Effector memory CD8-positive, alpha-beta T cell (primary cell): ENCODE measurements at places on chromosomes 6 and 20.

DNA sequence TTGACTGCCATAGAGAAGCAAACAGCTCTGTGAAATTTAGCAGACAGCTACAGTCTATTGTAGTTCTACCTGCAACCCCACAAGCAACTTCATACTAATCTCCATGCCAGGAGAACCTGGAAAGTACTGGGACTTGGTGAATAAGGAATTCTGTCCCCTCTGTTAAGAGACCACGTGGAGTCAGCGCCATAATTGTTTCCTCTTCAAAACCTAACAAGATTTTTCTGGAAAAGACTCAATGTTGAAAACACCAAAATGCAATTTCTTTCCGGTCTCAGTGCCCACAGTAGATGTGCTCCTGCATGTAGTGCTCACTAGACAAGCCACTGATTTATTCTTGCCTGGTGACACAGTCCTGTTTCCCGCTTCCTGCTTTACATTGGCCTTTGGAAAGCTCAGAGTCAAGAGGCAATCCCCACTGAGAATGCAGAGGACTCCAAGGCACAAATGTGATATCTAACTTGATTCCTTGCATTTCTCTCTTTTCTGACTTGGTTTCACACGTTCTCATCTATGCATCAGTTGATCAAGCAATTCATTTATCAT is 268.3 kb downstream of the HIVEP2 start:
- DNase-seq, result no peak

DNA sequence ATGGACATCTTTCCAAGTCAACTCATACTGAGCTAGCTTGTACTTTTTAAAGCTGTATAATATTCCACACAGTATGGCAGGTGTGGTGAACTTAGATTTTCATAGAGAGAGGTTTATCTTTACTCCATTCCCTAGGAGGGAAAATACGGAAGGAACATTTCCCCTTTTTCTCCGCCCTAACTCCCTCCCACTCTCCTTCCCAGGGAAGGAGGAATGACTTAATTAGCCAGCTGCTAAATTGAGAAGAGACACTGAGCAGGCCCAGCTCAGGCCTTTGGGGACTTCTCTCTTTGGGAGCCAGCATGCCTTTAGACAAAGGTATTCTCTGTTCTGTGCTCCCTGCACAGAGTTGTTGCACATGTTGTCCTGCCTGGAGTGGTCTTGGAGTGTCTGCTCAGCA is 46.1 kb downstream of the MBOAT1 start:
- no peak for DNase-seq

- no peak for DNase-seq
Observed at GRCh38 chr6:157253017-157253416, 70.3 kb downstream of the TMEM242 start.

DNA sequence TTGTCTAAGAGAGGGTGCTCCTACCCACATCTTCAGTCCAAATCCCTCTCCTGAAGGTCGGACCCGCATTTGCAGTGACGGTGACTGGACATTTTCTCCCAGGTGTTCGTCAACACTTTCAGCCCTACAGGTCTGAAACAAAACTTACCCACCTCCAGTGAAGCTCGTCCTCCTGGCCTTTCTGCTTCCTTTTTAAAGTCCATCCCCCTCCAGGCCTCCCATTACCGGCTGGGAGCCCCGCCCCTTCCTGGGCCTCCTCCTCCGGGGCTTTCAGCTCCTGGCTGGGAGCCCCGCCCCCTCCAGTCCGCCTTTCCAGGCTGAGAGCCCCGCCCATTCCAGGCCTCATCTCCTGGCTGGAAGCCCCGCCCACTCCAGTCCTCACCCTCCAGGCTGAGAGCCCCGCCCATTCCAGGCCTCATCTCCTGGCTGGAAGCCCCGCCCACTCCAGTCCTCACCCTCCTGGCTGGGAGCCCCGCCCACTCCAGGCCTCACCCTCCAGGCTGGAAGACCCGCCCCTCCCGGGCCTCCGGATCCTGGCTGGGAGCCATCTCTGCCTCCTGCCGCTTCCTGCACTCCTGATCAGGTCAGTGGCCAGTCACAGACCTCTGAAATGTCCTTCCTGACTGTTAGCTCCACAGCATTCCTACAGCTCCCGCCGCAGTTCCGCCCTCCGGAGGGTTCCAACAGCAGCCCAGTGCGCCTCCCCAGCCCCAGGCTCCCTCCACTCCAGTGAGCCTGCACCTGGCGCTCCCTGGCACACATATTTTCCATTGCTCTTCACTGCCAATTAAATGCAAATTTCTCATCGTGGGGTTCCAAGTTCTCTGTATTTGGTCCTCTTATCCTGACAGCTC is 98.5 kb downstream of the LY86 start:
- DNase-seq, result no peak

GRCh38 chr6:55774286-55775028 is 100.9 kb downstream of the BMP5 start:
- no peak for DNase-seq

GRCh38 chr6:15244620-15245360 is 1.1 kb upstream of the JARID2 start:
- peak; percentile 58 for DNase-seq

DNA sequence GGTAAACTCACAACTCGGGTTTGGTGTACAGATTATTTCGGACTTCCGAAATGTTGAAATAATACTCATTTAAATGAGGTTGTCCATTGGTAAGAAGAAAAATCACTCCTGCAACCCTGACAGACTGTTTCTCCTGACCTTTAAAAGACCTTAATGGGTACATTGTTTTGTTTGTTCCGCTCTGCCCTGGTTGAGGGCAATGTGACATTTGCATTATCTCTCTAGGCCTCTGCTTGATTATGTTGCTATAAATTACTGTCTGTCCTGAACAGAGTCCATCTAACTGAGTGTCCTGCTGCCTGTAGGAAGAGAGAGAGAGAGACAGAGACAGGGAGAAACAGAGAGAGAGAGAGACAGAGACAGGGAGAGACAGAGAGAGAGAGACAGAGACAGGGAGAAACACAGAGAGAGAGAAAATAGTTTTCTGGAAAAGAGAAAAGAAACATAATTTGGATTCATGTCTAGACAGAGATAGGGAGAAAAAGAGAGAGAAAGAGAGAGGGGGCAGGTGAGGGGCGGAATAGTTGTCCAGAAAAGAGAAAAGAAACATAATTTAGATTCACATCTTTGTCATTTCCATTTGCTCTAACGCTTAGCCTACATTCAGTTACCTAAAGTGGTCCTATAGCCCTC is 83.2 kb downstream of the SHLD1 start:
- DNase-seq, result no peak

DNA sequence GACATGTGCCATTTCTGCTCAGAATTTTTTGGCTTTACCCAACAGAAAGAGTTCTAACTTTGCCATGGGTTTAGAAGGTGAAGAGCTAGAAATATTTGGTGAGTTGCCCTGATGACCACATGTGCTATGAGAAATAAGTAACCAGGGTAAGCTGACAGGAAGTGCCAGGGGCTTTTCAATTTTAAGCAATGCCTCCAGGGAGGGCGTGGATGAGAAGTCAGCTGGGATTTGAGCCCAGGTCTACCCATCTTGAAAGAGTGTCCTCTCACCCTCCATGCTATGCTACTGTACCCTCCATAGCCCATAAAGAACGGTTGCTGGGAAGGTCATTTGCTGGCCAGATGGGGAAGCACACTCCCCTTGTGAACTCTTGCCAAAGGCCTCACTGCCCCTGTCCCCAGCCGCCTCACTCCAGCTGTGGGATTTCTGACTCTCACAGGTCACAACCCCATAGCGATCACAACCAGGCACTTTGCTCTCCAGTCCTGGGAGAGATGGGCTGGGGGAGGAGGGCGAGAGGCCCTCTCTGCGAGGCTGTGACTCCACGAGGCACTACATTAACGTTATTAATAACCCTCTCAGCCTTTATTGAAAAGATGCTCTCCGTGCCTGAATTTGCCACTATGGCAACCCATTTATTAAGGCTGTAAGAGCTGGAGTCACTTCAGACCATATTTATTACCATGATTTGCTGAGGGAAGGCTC is 291.1 kb downstream of the DHX35 start:
- DNase-seq, result no peak
